Colonic mucosa (tissue), 4 donors: ENCODE measurements at places on chromosomes 3 and 15. TPM values are rescaled to one million over a fixed set of nuclear protein-coding genes. Genes with fewer than 3 reads are reported as not detected.

Gene ZNF80
- not detected for total RNA-seq

Gene AGBL1
- 0.10 TPM for total RNA-seq

Gene GRK7
- not detected for total RNA-seq

Gene RAB43
- total RNA-seq: 42.6 TPM

DNA sequence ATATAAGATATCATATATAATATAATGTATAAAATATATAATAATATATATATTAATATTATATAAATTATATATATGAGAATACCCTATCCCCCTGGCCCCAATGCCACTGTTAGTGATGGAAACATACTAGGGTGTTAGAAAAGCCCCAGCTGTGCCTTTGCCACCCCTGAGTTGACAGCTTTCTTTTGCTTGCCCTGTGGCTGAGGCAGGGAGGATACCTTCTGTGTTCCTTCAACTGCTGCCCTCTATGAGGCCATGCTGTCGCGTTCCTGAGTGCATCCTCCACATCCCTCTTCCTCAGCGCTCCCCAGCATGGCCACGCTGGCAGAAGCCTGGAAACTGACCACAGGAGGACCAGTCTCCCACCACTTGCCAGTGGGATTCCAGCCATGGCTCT is 26.3 kb downstream of the FAN1 start:
- no peak for DNase-seq
- no peaks in the 10 kb centered on the region for H3K27me3 ChIP-seq
- no peak overlapping the region for H3K27ac ChIP-seq
- no peak overlapping the region for H3K4me3 ChIP-seq

GRCh38 chr3:12428126-12428525 is 56.2 kb upstream of the TSEN2 start:
- DNase-seq: no peak
- H3K27me3 ChIP-seq: no peaks in the 10 kb centered on the region
- H3K27ac ChIP-seq: no peak overlapping the region
- H3K36me3 ChIP-seq: no peaks in the 10 kb centered on the region
- H3K4me3 ChIP-seq: no peak overlapping the region

GRCh38 chr3:346186-346585 is 149.6 kb downstream of the CHL1 start:
- H3K27me3 ChIP-seq: no peaks in the 10 kb centered on the region
- no peak overlapping the region for H3K27ac ChIP-seq
- H3K4me3 ChIP-seq: no peak overlapping the region
- DNase-seq: no peak
- H3K36me3 ChIP-seq: no peaks in the 10 kb centered on the region
- no peaks in the 10 kb centered on the region for H3K4me1 ChIP-seq

- no peak for DNase-seq
- H3K4me1 ChIP-seq: no peaks in the 10 kb centered on the region
- H3K4me3 ChIP-seq: no peak overlapping the region
These were observed 339.1 kb upstream of the RGMA start for GRCh38 chr15:93428150-93428549.

DNA sequence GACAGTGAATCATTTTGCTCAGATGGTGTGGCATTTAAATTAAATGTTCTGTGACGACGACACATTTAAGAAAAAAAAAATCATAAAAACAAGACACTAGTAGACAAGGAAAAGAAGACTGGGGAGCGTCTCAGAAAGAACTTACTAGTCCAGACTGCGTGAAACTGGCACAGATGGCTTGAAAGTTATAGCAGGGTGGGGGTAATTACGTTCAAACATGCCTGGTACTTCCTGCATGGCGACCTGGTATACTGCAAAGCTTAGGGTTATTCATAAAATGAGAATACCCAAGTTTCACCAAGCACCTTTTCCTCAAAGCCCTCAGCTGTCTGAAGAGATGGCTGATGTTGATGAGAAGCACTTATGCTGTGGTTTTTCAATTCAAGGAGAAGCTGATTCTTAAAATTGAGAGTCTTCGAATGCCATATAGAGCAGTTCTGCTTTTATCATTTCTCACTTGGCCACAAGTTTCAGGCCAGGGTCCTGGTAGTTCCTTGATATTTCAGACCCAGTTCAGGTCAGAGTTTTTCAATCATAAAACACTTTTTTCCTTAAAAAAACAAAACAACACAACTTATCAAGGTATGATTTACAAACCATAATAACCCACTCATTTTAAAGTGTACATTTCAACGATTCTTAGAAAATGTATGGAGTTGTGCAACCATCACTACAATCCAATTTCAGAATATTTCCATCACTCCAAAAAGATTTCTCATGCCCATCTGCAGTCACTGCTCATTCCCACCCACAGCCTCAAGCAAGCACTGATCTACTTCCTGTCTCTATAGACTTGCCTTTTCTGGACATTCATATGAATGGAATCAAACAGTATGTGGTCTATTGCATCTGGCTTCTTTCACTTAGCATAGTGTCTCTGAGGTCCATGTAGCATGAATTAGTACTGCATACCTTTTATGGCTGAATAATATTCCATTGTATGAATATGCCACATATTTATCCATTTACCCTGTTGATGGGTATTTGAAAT is 24.7 kb downstream of the PCOLCE2 start:
- no peaks in the 10 kb centered on the region for H3K36me3 ChIP-seq
- no peaks in the 10 kb centered on the region for H3K4me1 ChIP-seq
- H3K27me3 ChIP-seq: no peaks in the 10 kb centered on the region
- no peak for DNase-seq
- no peak overlapping the region for H3K4me3 ChIP-seq

DNA sequence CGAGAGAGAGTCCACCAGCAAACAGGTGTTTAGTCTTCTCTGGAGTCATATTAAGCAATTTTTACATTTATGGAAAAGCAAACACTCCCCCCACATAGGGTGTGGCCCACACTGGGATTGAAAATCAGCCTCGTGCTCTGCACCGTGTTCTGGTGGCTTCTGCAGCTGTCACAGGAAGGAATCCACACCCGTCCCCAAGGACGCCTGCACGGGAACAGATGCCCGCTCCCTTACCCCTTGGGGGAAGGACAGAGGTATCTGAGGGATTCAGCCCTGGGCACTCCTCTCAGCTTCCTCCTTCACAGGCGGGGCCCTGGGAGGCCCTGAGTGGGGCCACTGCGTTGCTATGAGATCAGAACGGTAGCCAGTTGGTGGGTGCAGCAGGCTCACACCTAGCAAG is 27.8 kb downstream of the LIPC start:
- H3K4me3 ChIP-seq: no peak overlapping the region
- peak; percentile 82 for DNase-seq
- H3K36me3 ChIP-seq: no peaks in the 10 kb centered on the region
- peaks cover 7% of the 10 kb centered on the region for H3K4me1 ChIP-seq

DNA sequence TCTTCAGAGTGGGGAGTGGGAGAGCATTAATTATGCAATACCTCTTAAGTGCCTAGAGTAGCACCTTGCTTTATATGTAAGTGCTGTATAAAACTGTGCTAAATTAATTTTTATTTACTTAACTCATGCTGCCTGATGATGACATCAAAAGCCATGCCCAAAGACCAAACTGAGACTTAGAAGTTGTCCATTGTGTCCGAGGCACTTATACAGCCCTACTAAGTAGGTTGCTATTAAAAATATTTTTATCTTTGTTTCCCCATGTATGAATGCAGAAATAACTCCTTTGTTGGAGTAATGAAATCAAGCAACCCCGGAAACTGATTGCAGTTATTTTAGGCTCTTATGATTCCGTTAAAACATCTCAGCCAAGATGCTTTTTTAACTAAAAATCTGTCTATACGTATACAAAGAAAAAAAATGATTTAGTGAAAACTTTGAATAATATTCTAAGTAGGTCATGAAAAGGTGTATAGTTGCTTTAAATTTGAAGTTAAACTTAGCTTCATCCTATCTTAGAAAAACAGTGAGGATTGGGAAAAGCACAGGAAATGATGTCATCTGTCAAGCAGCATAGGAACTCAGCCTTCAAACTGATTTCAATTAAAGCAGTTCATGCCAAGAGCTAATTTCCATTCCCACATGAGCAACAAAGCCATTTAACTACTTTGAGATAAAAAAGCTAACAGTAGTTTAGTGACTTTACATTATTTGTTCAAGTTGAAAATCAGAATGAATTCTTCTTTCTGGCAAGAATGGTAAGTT is 43.0 kb downstream of the FBN1 start:
- no peak overlapping the region for H3K27ac ChIP-seq
- H3K27me3 ChIP-seq: no peaks in the 10 kb centered on the region
- H3K36me3 ChIP-seq: no peaks in the 10 kb centered on the region
- H3K4me3 ChIP-seq: no peak overlapping the region

- DNase-seq: no peak
- H3K27me3 ChIP-seq: no peaks in the 10 kb centered on the region
- no peak overlapping the region for H3K27ac ChIP-seq
- H3K4me3 ChIP-seq: no peak overlapping the region
These were observed 35.8 kb downstream of the ABHD17C start for GRCh38 chr15:80730926-80731325.
